Hematopoietic multipotent progenitor cell treated with erythropoietin and hydrocortisone succinate and interleukin-3 and kit ligand, for 6 days (in vitro differentiated cells): ENCODE measurements at places on chromosomes 6 and 20.

GRCh38 chr20:63843222-63843621 is 12.2 kb upstream of the ZBTB46 start:
- no peak for DNase-seq

DNA sequence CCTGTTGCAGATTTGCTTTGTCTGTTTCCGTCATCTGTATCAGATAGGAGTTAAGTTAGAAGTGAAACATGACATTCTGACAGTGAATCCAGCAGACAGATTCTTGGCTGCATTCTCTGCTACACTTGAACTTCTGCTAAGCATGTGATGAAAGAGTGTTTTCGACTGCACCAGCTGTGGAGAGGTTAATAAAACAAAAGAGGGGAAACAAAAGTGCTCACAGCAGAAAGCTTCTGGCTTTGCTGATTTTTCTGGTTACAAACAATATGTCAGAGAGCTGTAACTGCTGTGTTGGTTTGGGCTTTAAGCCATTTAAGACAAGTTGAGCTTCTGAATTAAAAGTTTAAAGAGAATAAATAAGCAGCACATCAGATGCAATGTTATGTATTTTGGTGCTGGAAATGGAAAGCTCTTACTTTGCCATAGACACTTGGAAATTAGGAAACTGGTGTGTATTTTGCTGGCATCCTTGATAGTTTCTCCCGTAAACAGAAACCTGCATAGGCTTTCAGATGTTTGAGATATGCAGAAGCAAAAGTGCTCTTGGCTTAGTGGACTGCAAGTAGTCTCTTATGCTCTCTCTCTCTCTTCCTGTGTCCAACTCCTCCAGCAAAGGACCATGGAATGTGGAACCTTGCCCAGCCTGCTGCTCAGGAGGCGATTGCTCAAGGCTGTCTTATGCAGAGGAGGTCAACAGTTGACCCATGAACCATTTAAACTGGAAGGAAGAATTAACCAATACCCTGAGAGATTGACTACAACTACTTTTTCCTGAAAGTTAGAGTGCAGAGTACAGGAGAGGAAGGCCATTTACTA is 104.9 kb downstream of the RPS12 start:
- DNase-seq: no peak

DNA sequence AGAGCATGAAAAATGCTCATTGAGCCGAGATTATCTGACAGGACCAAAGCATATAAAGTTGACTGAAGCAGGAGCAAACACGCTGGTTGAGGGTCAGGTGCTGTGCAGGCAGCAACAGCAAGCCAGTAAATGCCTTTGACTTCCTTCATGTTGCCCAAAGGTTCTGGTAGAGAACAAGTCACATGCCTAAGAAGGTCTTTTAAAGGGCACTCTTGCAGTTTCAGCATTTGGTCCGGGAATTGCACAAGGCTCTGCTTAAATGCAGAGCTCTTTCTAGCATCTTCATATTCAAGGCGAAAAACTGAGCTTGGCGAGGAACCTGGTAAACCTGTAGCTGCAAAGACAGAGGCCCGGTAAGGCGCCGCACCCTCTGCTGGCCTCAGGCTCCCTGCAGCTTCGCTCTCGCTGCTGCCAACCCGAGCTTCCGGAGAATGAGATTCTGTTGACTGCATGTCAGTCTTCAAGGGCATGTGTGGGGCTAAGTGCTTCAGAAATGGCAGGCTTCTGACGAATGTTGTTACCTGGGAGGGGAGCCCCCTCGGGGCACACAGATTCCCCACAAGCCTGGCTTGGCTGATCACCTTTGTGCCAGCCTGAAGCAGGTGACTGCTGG is 205.2 kb downstream of the KIF16B start:
- no peak for DNase-seq

GRCh38 chr6:149046822-149047246 is 270.7 kb upstream of the TAB2 start:
- no peak for DNase-seq

- no peak for DNase-seq
Observed at GRCh38 chr6:119226089-119226488, 123.5 kb downstream of the MAN1A1 start.
